MM.1S (cell line): ENCODE measurements at places on chromosomes 3 and 15.

DNA sequence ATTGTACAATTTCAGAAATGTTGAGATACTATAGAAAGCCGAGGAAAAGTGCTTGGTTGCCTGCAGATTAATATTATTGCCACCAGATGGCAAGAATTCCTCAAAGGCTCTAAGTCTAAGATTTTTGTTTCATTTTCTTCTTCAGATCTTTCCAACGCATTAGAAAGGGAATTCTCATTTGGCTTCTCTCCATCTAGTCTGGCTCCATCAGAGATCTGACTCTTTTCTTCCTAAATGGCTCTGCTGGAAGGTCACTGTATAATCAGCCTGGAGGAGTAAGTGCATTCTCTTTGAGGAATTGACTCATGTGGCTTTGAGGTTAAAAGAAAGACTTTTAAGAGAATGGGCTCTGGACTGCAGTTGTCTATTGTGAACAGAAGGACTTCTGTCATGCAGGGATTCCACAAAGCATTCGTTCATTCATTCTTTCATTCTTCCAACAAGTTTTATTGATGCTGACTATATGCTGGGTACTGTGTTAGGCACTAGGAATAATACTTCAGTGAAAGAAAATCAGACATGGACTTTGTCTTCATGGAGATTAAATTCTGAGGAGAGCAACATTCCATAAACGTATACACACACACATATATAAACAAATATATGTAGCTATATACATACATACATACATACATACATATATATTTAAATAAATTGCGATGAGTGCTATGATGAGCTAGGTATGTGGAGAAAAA, 55.3 kb downstream of the SLC28A2 start:
- DNase-seq: peak; percentile 51

GRCh38 chr15:95912280-95912625, 418.2 kb upstream of the NR2F2 start:
- DNase-seq: no peak

- DNase-seq: peak; percentile 86
Measured at GRCh38 chr15:70100474-70101341, 3.0 kb upstream of the TLE3 start.

- DNase-seq: no peak
Measured at GRCh38 chr3:184235381-184236032, 6.1 kb downstream of the VWA5B2 start.

DNA sequence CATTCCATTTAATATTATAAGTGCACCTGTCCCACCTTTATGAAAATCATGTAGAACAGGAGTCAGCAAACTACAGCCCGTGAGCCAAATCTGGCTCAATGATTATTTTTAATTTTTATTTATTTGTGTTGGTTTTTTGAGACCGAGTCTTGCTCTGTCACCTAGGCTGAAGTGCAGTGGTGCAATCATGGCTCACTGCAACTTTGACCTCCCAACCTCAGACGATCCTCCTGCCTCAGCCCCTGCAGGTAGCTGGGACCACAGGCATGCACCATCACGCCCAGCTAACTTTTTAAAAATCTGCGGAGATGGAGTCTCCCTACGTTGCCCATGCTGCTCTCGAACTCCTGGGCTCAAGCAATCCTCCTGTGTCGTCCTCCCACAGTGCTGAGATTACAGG, 42.0 kb downstream of the MYO1E start:
- no peak for DNase-seq

GRCh38 chr3:141764986-141765385, 1.8 kb downstream of the GRK7 start:
- DNase-seq: no peak

DNA sequence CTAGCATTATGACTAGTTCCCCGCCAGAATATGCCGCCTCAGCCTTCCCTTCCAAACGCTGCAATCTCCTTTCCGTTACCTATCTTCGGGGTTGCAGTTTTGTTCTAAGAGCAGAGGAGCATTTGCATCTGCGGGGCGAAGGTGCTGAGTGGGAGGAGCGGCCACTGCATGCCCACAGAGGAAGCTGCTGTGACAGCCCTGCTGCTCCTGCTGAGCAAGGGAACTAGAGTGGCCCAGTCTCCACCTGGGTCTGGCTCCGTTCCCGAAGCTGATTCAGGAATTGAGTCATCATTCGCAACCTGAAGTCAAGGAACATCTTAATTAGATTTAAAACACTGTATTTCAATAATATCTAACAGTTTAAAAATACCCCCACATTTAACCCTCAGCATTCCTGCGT, 98.2 kb upstream of the TJP1 start:
- no peak for DNase-seq

GRCh38 chr15:28068930-28069329, 30.2 kb downstream of the OCA2 start:
- DNase-seq: no peak

- peak; percentile 31 for DNase-seq
Measured at GRCh38 chr3:126982126-126982470, 817 bp upstream of the PLXNA1 start.

DNA sequence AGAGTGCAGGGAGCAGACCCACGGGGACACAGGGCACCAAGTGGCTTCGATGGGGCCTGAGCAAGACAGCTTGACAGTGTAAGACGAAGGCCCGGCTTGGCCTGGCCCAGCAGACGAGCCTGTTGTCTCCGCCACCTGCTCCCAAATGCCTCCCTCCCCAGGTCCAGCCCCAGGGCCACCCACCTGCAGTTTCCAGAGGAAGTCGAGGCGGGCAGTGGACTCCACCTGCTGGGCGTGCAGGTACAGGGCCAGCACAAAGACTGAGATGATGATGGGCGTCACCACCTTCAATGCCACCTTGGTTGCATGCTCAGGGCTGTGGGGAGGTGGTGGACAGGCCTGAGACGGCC, 94.1 kb downstream of the SEC22A start:
- DNase-seq: no peak

GRCh38 chr3:193269343-193270028, 28.5 kb downstream of the PLAAT1 start:
- DNase-seq: no peak

DNA sequence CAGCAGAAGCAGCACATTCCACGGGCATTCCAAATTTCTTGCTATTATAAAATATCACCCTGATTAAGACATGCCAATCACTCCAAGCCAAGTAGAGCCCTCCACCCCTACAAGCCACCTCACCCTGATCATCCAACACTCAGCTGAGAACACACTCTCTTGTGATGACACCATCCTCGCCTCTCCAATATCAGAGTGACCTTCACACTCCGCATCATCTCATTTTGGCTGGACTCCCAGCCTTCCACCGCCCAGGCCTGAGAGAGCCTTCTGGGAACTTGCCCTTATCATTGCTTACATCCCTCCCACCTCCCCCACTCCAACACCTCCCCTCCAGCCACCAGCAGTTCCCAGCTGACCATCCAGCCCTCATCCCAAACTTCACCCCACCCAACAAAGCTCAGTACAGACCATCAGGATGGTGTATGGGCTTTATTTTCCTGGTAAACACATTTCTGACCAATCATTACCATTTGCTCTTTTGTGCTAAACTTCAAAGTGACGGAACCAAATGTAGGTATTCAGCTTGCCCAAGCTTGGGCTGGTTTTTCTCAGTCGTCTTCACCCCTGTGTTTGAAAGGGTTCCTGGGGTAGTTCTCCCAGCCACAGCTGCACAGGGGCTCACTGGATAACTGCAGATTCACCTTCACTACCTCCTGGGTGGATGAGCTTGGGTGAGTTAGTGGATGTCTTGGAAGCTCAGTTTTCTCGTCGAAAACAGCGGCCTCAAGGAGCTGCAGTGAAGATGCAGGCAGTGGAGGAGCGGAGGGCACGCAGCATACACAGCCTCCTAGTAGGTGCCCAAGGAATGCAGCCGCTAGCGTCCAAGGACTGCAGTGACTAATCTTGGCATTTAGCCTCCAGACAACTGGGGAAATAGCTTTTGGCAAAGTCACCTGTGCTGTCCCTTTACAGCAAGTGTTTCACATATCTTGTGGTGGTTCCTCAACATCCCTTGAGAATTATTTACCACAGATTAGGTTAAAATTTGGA, 115.1 kb downstream of the LIPC start:
- DNase-seq: no peak

GRCh38 chr3:16234281-16234680, 30.5 kb downstream of the DPH3 start:
- no peak for DNase-seq

- no peak for DNase-seq
Measured at GRCh38 chr15:69834761-69835160, 263.0 kb downstream of the TLE3 start.

- no peak for DNase-seq
Measured at GRCh38 chr3:175155172-175155571, 296.0 kb downstream of the NAALADL2 start.

GRCh38 chr3:146561879-146562278, 17.5 kb upstream of the PLSCR1 start:
- no peak for DNase-seq

- DNase-seq: peak; percentile 56
Measured at GRCh38 chr15:48001393-48002039, 119.3 kb upstream of the SLC24A5 start.
